ENCODE measurements at places on chromosomes 1 and 21. TPM values are rescaled to one million over a fixed set of nuclear protein-coding genes. Genes with fewer than 3 reads are reported as not detected.
A peak's percentile ranks its signal among the peaks of the same experiment; 100 is the strongest.

DNA sequence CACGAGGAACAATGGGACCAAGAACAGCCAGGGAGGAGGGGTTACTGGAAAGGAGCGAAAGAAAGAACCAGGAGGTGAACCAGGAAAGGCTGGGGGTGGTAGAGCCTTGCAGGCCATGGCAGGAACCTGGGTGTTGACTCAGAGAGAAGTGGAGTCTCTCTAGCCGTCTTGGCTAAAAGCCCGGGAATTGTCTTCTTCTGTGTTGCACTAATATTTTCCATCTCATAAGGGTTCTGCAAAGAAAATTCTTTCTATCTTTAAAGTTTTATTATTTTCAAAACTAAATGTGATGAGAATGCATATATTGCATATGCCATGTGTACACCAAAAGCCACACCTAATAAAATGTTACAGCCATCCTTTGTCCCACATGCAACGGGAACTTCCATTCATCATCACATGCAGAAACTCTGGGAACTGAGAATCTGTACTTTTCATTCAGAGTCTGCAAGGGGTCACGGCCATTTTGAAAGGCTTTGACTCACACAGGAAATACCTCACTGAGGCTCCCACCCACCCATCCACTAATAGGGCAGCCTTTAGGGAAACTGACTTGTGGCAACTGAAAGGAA is 38.0 kb downstream of the ERG start:
- DNase-seq, result no peak

DNA sequence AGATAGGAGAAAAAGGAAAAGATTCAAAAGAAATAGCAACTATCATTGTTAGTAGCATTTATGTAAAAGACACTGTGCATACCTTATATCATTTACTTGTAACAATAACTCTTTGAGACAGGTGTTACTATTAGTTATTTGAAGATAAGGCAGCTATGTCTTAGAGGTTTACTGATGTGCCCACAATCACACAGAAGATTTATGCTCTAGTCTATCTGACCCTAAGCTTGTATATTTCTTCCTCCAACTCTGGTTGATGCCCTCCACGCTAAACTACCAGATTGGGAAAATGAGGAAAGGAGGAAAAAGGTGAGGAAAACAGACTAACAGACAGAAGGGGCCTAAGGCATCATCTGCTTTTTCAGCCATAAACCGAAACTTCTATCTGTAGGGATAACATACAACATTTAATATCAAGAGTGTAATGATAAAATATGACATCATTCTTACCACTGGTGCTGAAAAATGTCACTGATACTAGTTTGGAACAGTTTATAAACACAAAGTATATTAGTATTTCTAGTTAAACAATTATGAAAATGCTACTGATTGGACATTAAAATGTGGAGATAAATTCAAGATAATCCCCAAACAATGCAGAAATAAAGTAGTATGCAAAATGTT is 5.1 kb downstream of the COLGALT2 start:
- no peak for DNase-seq

DNA sequence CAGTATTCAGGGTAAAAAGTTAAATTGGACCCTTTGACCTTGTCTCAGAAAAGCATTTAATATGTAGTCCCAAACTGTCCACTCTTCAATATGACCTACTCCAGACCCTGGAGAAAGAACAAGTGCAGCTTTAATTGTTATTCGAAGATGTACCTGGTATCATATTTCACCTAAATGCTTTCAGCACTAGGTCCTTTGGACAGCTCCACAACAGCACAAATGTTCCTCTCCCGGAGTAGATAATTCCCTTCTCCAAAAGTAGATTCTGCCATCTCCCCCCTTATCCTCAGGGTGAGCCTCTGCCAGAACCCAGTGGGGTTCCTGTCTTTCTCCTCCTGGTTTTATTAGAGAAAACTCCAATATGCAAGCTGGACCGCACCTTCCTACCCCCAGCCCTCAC is 104.5 kb upstream of the AJAP1 start:
- peak; percentile 41 for DNase-seq

DNA sequence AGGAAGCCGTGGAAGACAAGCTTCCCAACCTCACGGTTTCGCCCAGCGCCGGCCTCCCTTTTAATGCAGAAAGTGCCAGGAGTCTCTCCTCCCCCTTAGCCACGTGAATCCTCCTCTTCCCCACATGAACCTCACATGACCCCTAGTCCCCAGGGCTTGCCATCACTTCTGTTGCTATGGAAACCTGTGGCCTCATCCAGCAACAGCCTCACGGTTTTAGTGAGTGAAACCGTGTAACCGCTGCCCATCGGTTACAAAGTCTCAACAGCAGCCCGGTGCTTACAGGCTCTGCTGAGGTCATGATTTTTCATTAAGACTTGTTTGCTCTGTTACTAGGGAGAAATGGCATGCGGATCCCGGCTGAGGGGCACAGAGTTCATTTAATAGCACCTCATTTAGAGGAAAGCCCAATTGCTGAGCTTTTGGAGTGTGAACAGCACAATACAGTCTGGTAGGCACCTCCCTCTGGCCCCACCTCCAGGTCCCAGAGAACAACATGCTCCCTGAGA is 143.2 kb upstream of the BACE2 start:
- no peak for DNase-seq

DNA sequence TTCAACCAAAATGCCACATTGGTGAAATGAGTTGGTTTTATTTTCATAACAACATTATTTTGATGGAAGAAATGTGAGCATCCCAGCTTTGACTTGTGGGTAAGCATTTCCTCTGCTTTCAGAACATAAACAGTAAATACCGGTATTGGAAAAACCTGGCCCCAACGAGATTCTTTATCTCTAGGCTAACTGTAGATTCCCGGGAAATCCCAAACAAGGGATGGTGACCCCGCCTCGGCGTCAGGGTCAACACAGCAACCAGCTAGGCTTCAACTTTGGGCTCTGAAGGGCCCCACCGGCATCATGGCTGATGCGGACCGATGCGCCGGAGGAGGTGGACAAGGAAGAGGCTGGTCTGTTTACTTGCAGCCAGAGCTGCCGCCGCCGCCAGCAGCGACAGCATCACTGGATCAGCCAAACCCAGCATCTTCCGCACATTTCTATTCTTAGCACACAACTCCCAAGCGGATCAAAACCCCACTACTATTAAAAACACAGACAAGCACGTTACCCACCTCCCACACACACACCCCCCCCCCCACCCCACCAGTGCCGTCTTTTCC is 1.1 kb downstream of the AKT3 start:
- DNase-seq, result no peak

DNA sequence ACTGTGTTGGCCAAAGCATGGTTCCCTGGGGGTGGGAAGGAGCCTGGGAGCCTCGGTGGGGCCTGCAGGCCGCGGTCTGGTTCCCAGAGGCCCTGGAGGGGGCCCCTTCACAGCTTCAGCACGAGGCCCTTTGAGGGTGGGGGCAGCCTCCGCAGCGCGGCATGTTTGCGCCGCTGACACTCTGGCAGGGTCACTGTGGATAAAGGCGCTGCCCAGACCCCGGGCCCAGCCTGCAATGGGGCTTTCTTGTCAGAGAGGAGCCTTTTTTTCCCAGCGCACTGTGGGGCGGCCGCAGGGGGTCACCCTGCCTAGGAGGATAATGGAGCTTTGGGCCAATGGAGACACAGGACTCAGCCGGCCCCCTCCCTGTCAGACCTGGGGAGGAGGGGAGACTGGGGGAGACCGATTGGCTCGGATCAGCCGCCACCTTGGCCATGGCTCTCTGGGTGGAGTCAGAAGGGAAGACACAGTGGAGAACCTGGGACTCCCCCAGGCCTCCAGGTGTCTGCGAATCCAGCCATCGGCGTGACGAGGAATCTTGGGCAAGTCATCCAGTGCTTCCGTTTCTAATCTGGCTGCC is 26.0 kb downstream of the EPHB2 start:
- DNase-seq, result no peak

GJA5 gene
- not detected for total RNA-seq

GRCh38 chr1:64248065-64248464 is 44.6 kb downstream of the UBE2U start:
- no peak for DNase-seq

- peak; percentile 92 for DNase-seq
Measured at GRCh38 chr1:151156515-151156819, at the start of gene TNFAIP8L2. Gene TNFAIP8L2 (plus strand): TSS chr1:151156649. CDS start chr1:151158698, 2,049 bp downstream.

DNA sequence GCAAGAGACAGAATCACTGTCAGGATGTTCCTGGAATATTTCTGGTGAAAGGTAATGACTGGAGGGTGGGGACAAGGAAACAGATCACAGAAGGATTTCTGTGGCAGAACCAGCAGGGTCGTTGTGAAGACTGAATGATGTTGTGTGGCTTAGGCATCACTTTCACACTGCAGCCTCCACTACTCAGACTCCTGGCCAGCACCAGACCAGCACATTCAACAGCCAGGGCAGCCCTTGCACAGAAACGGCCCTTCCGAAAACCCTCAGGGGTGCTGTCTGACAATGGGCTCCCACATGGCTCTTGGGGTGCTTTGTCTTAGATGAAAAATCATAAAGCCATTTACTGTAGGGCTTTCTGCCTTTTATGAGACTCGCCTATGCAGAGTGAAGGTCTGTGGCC is 3.8 kb upstream of the RAB7B start:
- DNase-seq, result no peak

DIRAS3 gene
- total RNA-seq, result not detected

- DNase-seq, result no peak
Measured at GRCh38 chr1:22745669-22746585, 35.3 kb downstream of the EPHB2 start.

DNA sequence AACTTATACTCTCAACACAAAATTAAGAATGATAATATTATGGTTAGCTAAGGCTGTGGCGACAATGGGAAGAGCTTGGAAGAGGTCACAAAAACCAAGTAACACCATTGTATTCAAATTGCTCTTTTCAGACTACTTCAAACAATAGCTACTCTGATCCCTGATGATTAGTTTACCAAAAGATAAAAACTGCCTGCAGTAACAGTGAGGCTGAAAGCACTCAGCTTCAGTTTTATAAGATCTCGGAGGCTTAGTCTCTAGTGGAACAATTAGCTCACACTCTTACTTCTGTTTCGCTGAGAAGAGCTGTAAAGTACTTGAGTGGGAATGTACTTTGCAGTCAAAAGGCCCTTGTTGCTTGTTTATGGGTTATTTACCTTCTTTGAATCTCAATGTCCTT is 278.5 kb downstream of the LRRC7 start:
- DNase-seq, result no peak

GRCh38 chr1:65084066-65084465 is 63.9 kb upstream of the AK4 start:
- no peak for DNase-seq
